ENCODE measurements at places on chromosomes 3 and 15.

DNA sequence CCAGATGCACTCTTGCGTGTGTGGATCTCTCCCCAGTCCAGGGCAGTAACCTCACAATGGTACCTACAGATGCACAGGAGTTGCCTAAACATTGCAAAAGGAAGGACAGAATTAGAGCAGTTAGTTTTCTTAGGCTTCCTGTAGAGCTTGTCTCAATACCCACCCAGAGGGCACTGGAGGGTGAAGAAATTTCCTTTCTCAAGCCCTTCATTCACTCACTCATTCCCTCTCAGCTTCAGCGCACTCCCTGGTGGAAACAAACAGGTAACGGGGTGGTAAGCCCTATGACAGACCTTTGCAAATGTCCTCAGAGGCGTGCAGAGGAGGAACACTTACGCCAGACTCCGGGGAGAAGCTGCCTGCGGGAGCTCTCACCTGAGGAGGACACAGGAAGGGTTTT lies 267.4 kb upstream of the HES1 start:
- DNase-seq = no peak

- DNase-seq = no peak
These were observed 25.3 kb downstream of the SEMA5B start for GRCh38 chr3:123002100-123002748.

- DNase-seq = no peak
These were observed 132.4 kb upstream of the PLXNA1 start for GRCh38 chr3:126850370-126851085.

GRCh38 chr3:30258426-30259392 lies 347.7 kb upstream of the TGFBR2 start:
- no peak for DNase-seq

DNA sequence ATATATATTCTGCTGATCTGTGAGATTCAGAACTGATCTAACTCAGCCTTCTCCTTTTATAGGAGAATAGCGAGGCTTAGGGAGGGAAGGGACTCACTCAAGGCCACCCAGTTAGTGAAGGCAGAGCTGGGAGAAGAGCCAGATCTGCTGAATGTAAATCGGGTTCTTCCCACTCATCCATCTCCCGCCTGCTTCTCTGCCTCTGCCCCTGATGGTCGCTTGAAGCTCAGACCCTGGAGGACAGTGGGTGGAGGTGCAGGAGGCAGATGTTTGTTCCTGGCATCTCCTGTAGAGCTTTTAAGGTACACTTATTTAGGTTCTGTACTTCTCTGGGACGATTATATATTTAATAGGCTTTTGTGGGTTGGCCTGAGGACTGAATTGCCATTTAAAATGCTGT lies 4.3 kb downstream of the PDIA5 start:
- peak; percentile 28 for DNase-seq

GRCh38 chr15:69388260-69388705 lies 25.9 kb upstream of the KIF23 start:
- no peak for DNase-seq

DNA sequence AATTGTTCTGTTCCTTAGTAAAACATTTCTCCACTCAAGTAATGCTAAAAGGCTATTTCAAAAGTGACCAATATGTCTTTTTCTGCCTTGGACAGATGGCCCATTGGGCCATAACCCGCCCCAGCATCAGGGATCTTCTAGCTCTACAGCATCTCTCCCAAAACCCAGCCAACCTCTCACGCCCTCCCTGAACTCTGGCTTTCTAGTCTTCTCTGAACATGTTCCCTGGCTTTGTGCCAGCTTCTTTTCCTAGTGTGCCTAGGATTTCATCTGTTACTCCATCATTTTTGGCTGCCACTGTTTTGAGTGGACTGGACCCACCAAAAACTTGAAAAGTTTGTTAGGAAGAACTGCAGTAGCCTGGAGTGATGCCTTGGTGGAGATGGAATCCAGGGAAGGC lies 30.7 kb downstream of the TRPM1 start:
- DNase-seq = no peak

GRCh38 chr3:181383760-181384159 lies 328.0 kb upstream of the SOX2 start:
- no peak for DNase-seq

- DNase-seq = no peak
These were observed 152.0 kb downstream of the OPA1 start for GRCh38 chr3:193744822-193745684.

- DNase-seq = no peak
These were observed 14.7 kb downstream of the UQCC5 start for GRCh38 chr3:52551118-52551517.

DNA sequence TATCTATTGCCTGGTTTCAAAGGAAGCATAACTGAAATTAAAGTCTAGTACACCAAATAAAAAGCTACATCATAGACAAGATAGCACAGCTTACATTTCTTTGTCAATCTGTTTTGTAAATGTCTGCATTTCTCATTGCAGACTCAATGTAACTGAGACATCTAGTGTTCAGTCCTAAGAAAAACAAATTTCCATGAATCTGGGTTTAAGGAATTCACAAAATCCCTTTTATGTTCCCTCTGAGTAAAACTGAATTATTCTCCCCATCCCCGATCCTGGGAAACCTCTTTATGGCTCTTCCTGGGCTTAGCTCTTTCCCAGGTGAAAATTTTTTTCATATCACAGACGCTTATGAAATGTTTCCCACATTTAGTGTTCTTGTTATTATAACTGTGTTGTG lies 21.6 kb upstream of the RASA2 start:
- peak; percentile 5 for DNase-seq

DNA sequence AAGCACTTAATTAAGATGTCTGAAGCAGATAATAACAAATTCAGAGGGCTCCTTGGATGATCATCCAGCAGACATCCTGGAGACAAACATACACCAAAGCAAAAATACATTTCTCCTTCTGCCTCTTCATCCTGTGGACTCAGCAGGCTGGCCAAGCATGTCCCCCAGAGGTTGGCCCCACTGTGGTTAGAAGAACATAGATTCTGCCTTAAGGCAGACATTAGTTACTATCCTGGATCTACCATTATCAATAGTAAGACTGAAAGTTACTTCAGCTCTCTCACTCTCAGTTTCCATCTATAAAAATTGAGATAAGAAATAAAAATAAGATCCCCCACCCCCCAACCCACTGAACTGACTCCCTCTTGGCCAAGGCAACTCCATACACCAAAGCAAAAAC lies 28.6 kb upstream of the TGFBR2 start:
- DNase-seq = no peak

DNA sequence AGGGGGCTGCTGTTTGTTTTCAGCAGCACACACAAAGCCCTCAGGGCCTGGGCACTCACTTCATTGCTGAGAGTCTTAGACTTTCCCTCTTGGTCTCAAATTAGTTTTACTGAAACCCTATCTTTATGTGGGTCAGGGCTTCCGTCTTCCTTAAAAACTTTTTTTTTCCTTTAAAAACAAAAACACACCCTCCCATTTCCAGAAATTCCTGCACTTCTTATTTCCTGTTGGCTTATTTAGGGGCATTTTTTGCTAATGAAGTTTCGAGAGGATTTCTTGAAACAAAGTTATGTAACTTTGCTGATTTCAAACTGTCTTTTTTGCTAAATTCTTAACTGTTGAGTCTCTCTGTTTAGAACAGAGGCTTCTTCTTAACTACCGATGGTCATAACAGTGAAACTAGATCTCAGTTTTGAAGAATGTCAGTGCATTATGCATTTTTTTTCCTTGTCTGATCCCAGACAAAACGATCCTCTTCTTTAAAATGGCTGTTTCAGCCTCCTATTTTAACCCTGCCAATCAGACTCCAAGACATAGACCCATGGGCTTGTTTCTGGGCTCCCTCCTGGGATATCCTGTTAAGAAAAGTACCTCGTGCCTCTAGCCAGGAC lies 23.3 kb downstream of the ANAPC13 start:
- no peak for DNase-seq

DNA sequence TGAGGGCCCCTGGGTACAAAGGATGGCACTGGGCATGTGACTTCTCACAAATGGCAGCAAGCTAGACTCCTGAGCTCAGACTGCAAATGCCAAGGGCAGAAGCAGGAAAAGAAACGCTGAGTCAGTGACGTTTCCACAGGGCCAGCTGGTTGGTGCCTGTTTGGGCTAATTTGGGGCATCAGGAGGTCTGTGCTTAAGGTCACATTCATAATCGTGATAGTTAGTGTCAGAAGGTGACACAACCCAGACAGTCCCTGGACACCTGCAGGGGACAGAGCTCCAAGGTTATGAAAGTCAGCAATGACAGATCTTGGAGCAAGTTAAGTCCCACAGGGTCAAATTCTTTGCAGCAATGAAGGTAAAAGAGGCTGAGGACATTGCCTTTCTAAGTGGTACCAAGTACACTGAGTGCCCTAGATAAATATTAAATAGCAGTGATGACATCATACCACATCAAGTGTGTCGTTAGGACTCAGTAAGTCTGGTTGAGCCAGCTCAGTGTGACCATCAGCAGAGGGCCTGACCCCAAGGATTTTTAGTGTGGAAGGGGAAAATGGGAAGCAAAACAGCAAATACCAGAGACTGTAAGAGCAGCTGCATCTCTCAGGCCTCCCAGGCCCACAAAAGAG lies 556.9 kb upstream of the CFAP20DC start:
- no peak for DNase-seq

- DNase-seq = no peak
These were observed 418.4 kb upstream of the RARB start for GRCh38 chr3:25009665-25010064.

DNA sequence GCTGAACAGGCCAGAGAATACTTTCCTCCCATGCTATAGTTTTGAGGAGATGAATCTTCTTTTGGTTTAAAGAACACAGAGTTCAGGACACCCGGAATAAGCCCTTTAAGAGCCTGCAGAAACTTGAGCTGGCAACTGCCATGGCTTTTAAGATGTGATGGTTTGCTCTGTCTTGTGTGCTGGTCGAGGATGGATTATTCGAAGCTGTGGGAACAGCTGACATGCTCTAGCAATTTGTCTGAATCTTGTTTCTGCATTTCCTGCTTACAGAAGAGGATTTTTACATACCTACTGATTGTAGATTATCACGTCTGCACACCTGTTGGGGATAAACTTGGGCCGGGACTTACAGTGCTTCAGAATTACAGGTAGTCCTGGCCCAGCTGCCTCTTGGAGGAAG lies 396.9 kb downstream of the LRTM1 start:
- no peak for DNase-seq

DNA sequence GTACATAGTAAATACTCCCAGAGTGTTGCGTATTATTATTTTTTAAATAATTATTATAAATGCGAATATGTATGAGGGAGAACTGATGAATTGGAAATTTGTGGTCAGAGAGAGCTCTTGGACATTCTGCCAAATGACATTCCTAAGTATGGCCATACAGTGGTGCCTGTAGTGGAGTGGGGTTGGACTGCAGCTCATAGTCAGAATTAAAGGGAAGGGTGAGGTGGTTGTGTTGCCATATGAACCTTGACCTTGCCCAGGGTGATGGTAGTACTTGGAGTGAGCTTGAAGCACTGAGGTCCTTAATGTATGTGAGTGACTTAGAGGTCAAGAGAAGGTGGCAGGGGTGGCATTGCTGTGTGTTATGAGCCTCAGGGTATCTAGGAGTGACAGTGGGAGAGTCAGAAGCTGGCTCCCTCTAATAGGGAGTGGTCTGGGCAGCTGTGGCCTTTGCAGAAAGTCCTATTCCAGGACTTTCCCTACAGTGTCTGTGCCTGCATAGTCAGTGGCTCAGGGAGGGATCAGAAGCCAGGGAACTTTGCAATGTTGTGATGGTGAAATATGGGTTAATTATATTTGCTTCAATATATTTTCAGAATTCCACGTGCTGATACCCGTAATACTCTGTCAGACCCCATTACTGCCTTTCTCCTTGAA lies 26.2 kb downstream of the PDE8A start:
- no peak for DNase-seq

GRCh38 chr15:48354694-48355303 lies 23.6 kb downstream of the DUT start:
- DNase-seq = no peak

- no peak for DNase-seq
These were observed 51.5 kb downstream of the ZMAT3 start for GRCh38 chr3:179020112-179020511.

- no peak for DNase-seq
These were observed 126.0 kb upstream of the LMOD3 start for GRCh38 chr3:69248436-69248835.

GRCh38 chr15:68672251-68672650 lies 93.5 kb downstream of the CORO2B start:
- DNase-seq = no peak

- no peak for DNase-seq
These were observed 10.4 kb upstream of the CCDC14 start for GRCh38 chr3:123971406-123971805.

DNA sequence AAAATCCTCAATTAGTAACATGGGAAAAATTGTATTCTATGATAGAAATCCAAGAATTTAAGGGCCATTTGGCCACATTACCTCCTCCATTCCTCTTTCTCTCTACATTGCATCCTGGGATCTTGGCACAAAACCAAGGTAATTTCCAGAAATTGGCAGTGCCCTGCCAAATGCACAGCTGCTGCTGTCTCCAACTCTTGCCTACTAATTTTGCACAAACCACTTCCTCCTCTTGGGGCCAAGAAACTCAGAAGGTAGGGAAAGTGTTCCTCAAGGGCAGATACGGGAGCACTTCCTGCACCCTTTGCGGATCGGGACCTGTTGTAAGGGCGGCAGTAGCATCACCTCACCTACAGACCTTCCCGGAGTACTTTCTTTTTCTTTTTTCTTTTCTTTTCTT lies 57.8 kb downstream of the MAP3K13 start:
- peak; percentile 75 for DNase-seq

DNA sequence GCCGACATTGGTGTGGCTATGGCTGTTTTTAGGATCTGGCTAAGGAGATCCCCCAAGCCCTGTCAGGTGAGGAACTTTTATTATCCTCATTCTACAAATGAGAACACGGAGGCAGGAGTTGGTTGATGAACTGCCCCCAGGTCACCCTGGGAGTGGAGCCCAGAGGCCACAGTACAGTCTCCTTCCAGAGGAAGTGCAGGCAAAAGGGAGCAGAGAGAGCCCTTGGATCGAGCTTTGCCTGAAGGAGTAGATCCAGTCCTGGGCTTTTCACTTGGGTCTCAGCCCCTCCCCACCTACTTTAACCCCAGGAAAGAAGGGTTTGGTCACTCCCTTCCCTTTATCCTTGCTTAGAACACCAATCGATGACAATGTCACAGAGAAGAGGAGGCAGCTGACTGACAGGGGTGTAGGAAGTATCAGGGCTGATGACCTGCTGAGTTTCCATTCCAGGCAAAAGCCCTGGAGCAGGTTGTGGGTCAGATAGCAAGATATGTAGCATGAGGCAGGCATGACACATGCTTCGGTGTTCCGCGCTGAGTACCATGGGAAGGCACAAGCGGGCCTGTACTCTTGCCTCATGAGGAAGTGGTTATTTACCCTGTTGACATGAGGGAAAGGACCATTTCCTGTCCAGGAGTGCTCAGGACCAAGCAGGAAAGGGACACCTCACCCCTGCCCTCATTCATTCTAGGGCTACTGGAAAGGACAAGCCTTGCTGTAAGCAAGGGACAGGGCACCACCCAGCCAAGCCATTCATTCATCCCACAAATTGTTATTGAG lies 5.8 kb upstream of the PLA2G4D start:
- no peak for DNase-seq

DNA sequence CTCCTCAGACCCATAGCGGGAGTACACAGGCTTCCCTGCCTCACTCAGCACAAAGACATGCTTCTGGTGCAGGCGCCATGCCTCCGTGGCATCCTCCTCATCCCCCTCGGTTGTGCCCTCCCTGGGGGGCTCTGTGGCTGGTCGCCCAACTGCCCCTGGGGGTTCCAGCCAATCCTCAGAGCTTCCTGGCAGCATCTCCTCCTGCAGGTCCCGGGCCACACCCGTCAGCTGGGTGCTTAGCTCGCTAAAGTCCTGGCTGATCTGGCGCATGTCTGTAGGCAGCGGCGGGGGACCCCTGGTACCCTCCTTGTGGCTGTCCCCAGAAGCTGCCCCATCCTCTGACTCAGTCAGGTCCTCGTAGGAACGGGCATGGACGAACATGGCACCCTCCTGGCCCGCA lies 7.9 kb upstream of the MST1R start:
- DNase-seq = no peak
